Muscle of leg (tissue), 16 donors: ENCODE measurements at places on chromosomes 6 and 20. TPM values are rescaled to one million over a fixed set of nuclear protein-coding genes. Genes with fewer than 3 reads are reported as not detected.

Gene FUT9
- total RNA-seq, result 0.04 TPM

Gene TGM3
- 0.49 TPM for total RNA-seq

Gene PMEPA1
- total RNA-seq, result 8.2 TPM

Gene LRP11
- total RNA-seq, result 16.0 TPM

Gene LHFPL5
- total RNA-seq, result not detected

Gene NTSR1
- total RNA-seq, result 0.04 TPM

Gene PROKR2
- total RNA-seq, result not detected

Gene KCNQ5
- total RNA-seq, result 0.44 TPM

DNA sequence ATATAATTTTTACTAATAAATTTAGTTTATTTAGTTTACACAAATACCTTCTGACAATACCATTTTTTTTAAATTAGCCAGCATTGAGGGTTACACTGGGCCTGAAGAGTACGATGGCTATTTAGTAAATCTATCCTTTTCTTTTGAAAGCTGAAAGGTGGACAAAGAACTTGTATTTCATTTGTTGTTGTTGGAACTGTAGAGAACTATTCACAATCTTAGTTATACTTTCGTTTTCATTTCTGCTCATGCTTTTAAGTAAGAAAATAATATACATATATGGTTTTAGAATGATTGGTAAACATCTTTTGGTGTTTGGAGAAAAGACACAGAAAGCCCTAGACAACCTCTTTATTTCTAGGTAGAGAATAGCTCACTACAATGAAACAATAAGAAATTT, 165.3 kb upstream of the FAM83B start:
- no peaks in the 10 kb centered on the region for H3K4me1 ChIP-seq
- no peak overlapping the region for H3K27ac ChIP-seq
- H3K27me3 ChIP-seq, result no peaks in the 10 kb centered on the region
- no peak overlapping the region for H3K4me3 ChIP-seq
- DNase-seq, result no peak
- H3K36me3 ChIP-seq, result no peaks in the 10 kb centered on the region

GRCh38 chr6:104969785-104970581, 13.1 kb downstream of the LIN28B start:
- H3K27me3 ChIP-seq, result no peaks in the 10 kb centered on the region
- no peak for DNase-seq
- no peaks in the 10 kb centered on the region for H3K36me3 ChIP-seq
- no peak overlapping the region for H3K4me3 ChIP-seq
- H3K27ac ChIP-seq, result no peak overlapping the region
- H3K4me1 ChIP-seq, result no peaks in the 10 kb centered on the region

- peaks cover 21% of the 10 kb centered on the region for H3K4me1 ChIP-seq
- no peaks in the 10 kb centered on the region for H3K36me3 ChIP-seq
- H3K27me3 ChIP-seq, result no peaks in the 10 kb centered on the region
- H3K4me3 ChIP-seq, result no peak overlapping the region
- DNase-seq, result no peak
These were observed 153.6 kb downstream of the CD83 start for GRCh38 chr6:14270925-14271788.

- peaks cover 5% of the 10 kb centered on the region for H3K36me3 ChIP-seq
- H3K4me1 ChIP-seq, result peaks cover 2% of the 10 kb centered on the region
- H3K27me3 ChIP-seq, result no peaks in the 10 kb centered on the region
- no peak for DNase-seq
- no peak overlapping the region for H3K4me3 ChIP-seq
These were observed 114.1 kb downstream of the GJA10 start for GRCh38 chr6:90008189-90008907.

GRCh38 chr6:85561750-85562357, 31.8 kb downstream of the SNX14 start:
- no peaks in the 10 kb centered on the region for H3K27me3 ChIP-seq
- no peaks in the 10 kb centered on the region for H3K36me3 ChIP-seq
- no peaks in the 10 kb centered on the region for H3K4me1 ChIP-seq
- no peak overlapping the region for H3K27ac ChIP-seq
- no peak overlapping the region for H3K4me3 ChIP-seq

GRCh38 chr6:95087394-95088097, 489.8 kb upstream of the MANEA start:
- no peak overlapping the region for H3K4me3 ChIP-seq
- H3K4me1 ChIP-seq, result no peaks in the 10 kb centered on the region
- no peaks in the 10 kb centered on the region for H3K27me3 ChIP-seq

DNA sequence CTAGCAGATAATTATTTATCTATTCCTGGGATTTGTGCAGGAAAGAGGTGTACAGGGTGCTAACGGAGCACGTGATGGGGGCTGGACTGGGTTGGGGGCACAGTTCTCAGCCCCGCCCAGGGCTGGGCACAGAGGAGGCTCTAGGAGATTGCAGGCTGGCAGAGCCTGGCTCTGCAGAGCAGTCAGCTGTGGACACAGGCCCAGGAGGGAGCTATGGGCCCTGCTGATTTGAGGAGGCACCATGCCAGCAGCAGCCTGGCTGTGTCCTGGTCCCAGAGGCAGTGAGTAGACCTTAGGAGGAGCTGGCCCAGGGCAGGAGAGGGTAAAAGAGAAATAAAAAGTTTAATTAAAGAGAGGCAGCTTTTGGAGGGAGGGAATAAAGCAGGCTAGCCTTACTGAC, 19.3 kb downstream of the MAFB start:
- peaks cover 4% of the 10 kb centered on the region for H3K27me3 ChIP-seq
- no peak overlapping the region for H3K4me3 ChIP-seq
- no peaks in the 10 kb centered on the region for H3K36me3 ChIP-seq
- no peaks in the 10 kb centered on the region for H3K4me1 ChIP-seq
- DNase-seq, result no peak
- no peak overlapping the region for H3K27ac ChIP-seq

GRCh38 chr6:90420500-90420899, 123.9 kb upstream of the BACH2 start:
- no peaks in the 10 kb centered on the region for H3K27me3 ChIP-seq
- no peak for DNase-seq
- no peak overlapping the region for H3K4me3 ChIP-seq

- H3K36me3 ChIP-seq, result no peaks in the 10 kb centered on the region
- DNase-seq, result peak; percentile 57
- no peaks in the 10 kb centered on the region for H3K27me3 ChIP-seq
- no peak overlapping the region for H3K27ac ChIP-seq
These were observed 271.4 kb downstream of the EYA4 start for GRCh38 chr6:133512410-133513016.

DNA sequence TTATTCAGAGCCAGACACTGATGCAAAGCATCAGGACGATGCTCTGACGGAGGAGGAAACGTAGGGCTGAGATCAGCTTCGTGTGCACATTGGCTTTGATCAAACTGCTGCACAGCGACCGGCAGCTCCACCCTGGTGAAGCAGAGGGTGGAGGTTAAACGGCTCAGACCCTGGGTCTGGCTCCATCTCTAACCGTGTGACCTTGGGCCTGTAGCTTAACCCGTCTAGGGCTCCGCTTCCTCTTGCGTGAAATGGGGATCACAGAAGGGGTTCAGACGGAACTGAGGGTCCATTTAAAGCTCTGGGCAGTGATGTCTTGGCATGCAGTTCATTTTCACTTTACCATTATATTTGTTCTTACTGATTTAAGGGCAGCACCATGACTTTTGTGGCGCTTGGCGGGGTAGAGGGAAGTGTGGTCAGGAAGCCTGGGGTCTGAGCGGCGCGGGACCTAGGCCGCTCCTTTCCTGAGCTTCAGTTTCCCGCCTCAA, 644 bp downstream of the RBL1 start:
- peak overlapping the region; percentile 47 for H3K27ac ChIP-seq
- H3K4me1 ChIP-seq, result peaks cover 12% of the 10 kb centered on the region
- DNase-seq, result peak; percentile 11
- peaks cover 2% of the 10 kb centered on the region for H3K36me3 ChIP-seq

GRCh38 chr6:138800377-138801150, 4.7 kb downstream of the ECT2L start:
- no peaks in the 10 kb centered on the region for H3K36me3 ChIP-seq
- H3K4me1 ChIP-seq, result peaks cover 18% of the 10 kb centered on the region
- DNase-seq, result no peak
- H3K4me3 ChIP-seq, result no peak overlapping the region
- no peak overlapping the region for H3K27ac ChIP-seq
- peaks cover 3% of the 10 kb centered on the region for H3K27me3 ChIP-seq

DNA sequence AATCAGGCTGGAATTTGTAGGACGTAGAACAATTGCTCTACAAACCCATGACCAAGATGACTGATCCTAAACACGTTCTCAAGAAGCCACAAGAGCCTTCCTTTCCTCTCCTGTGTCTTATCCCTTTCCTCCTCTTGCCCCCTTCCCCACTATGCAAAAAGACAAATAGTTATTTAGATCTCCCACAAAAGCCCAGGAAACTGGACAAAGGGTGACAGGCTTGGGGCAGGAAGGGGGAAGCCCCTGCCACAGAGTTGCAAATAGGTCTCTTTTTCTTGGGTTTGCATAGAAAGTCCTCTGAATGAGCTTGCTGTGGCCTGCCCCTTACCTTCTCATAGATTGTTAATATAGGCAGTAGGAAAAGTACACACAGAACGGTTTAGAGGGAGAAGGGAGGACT, 377.1 kb upstream of the BTBD3 start:
- no peak for DNase-seq

GRCh38 chr6:157726892-157727628, 96.0 kb upstream of the SNX9 start:
- H3K27me3 ChIP-seq, result no peaks in the 10 kb centered on the region
- peaks cover 12% of the 10 kb centered on the region for H3K4me1 ChIP-seq
- DNase-seq, result peak; percentile 53
- H3K4me3 ChIP-seq, result no peak overlapping the region
- H3K27ac ChIP-seq, result no peak overlapping the region

GRCh38 chr6:150112233-150112632, 30.6 kb upstream of the PPP1R14C start:
- no peak overlapping the region for H3K4me3 ChIP-seq
- H3K27me3 ChIP-seq, result peaks cover 4% of the 10 kb centered on the region
- H3K36me3 ChIP-seq, result no peaks in the 10 kb centered on the region

DNA sequence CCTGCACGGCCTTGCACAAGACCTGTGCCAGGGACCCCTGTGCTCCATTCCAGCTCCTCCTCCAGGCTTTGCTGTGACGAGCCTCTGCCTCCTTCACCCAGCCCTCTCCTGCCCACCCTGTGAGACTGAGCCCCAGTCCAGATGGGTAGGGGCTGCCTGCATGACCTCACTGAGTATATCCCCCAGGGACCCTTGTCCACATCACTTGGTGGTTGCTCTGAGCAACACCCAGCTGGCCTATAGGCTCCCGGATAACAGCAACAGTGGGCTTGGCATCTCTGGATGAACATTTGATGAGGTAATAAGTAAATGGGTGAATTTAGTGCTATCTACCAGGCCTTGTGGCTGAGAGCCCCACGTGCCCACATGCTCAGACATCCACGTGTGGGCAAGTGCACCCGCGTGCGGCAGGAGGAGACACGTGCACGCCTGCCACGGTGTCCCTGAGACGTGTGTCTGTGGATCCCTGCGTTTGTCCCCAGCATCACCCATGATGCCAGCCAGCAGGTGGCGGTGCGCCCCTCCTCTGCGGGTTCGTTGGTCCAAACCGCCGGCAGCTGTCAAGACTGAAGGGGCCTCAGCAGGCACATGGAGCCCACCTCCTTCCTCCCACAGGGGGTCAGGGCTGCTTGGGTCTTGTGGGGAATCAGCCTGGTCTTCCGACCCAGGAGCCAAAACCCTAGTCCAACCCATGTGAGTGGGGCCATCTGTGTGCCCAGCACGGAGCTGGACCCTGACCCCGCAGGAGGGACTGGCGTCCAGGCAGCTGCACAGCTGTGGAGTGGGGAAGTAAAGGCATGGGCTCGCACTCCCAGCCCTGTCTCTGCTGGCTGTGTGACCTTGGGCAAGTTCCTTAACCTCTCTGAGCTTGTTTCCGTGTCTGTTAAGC, 45.9 kb downstream of the FGD2 start:
- no peak overlapping the region for H3K27ac ChIP-seq
- peak; percentile 88 for DNase-seq
- no peaks in the 10 kb centered on the region for H3K36me3 ChIP-seq
- peaks cover 44% of the 10 kb centered on the region for H3K4me1 ChIP-seq
- no peak overlapping the region for H3K4me3 ChIP-seq

DNA sequence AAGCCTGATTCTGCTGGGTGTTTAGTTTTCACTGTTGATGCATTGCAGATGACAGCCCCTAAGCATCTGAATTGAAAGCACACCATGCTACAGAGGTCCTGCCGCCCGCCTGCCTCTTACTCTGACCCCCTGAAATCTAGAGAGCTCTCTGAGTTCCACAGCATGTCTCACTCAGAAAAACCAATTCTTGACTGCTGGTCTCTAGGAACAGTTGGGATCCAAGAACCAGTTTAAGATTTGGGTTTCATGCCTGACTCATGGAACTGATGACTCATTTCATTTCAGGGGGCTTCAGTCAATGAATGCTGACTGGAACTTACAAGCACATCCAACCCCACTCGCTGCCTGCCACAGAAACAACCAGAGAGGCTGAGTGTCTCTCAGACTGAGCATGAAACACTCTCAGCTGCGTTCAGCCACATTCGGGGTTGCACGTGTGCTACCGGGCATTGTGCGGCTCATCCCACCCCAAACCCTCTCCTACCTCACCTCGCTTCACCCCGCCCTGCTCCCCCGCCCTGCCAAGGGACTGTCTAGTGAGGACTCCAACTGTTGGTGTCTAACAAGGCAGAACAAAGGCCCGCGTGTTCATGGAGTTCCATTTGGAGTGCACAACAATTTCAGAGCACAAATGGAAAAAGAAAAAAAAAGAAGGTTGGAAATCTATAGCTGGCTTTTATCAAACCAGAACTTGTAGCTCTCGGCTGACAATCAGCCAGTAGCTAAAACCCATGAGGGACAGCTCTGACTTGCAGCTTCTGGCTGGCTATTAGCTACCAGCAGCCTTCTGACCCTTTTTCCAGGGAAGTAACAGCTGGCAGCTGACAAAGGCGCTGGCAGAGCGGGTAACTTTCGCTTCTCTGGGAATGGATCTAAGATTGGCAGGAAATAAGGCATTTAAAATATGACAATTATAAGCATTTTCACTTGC, 20.0 kb upstream of the TRAF3IP2 start:
- H3K27me3 ChIP-seq, result no peaks in the 10 kb centered on the region
- H3K4me1 ChIP-seq, result peaks cover 32% of the 10 kb centered on the region
- H3K4me3 ChIP-seq, result peak overlapping the region; percentile 1
- peak overlapping the region; percentile 89 for H3K27ac ChIP-seq
- H3K36me3 ChIP-seq, result no peaks in the 10 kb centered on the region
- peak; percentile 95 for DNase-seq

- no peak overlapping the region for H3K27ac ChIP-seq
- no peaks in the 10 kb centered on the region for H3K4me1 ChIP-seq
- no peaks in the 10 kb centered on the region for H3K36me3 ChIP-seq
- no peak for DNase-seq
These were observed 21.8 kb upstream of the RAB23 start for GRCh38 chr6:57243954-57244353.

- H3K4me3 ChIP-seq, result no peak overlapping the region
- no peak overlapping the region for H3K27ac ChIP-seq
- no peaks in the 10 kb centered on the region for H3K27me3 ChIP-seq
- no peak for DNase-seq
- H3K4me1 ChIP-seq, result no peaks in the 10 kb centered on the region
These were observed 77.3 kb downstream of the OPN5 start for GRCh38 chr6:47859175-47859574.
